ENCODE measurements at places on chromosomes 1 and 21.

GRCh38 chr1:219283541-219283940 lies 109.9 kb downstream of the LYPLAL1 start:
- no peak for DNase-seq

- DNase-seq: no peak
Observed at GRCh38 chr1:228164561-228165371, 838 bp upstream of the IBA57 start.

GRCh38 chr21:32112195-32112594 lies 166.7 kb downstream of the MIS18A start:
- DNase-seq: no peak

GRCh38 chr1:86988835-86989234 lies 74.4 kb downstream of the HS2ST1 start:
- DNase-seq: no peak

DNA sequence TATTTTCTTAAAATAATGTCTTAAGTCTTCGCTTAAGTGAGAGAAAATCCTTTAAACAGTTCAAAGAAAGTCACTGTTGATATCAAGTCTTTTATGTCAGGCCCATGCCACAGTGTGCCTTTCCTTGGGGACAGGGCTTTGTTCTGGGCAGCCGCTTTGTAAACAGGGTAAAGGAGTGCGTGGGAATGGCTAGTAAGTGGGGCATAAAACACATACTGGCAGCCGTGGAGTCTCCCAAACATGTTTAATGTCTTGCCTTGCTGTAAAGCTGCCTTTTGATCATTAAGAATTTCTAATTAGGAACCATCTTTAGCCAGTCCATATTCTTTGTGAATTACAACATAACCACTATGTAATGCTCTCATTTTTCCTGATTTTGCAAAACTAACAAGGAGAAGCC lies 99.7 kb downstream of the PHTF1 start:
- no peak for DNase-seq

- DNase-seq: no peak
Observed at GRCh38 chr1:172723251-172723650, 64.3 kb downstream of the FASLG start.

GRCh38 chr1:58000116-58000515 lies 546.4 kb downstream of the OMA1 start:
- DNase-seq: no peak

- no peak for DNase-seq
Observed at GRCh38 chr1:182484531-182485257, 34.7 kb downstream of the RGSL1 start.

- DNase-seq: no peak
Observed at GRCh38 chr1:196115646-196116045, 492.6 kb downstream of the KCNT2 start.

Data from activated CD8-positive, alpha-beta memory T cell treated with anti-CD3 and anti-CD28 coated beads for 4 hours (primary cell).